Head of caudate nucleus (tissue), 42 donors: ENCODE measurements at places on chromosomes 3 and 15.
A peak's percentile ranks its signal among the peaks of the same experiment; 100 is the strongest.

GRCh38 chr3:3646934-3647333 is 152.3 kb upstream of the LRRN1 start:
- no peak for DNase-seq

DNA sequence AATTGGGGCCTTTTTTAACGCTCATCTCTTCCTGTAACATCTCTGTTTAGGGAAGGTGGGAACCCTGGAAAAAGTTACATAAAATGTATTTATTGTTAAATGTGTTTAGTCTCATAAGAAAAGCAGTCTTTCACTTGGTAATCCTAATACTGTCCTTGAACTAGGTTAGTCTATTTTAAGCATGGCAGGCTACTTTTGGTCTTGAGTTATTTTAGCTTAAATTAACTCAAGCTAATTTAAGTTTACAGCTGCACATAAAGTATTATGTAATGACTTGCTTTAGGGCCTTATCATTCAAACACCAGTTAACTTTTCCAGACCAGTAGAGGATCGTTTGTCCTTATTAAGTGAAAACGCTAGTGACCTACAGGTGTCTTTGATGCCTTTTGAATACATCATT is 63.2 kb downstream of the DCUN1D1 start:
- no peak for DNase-seq

DNA sequence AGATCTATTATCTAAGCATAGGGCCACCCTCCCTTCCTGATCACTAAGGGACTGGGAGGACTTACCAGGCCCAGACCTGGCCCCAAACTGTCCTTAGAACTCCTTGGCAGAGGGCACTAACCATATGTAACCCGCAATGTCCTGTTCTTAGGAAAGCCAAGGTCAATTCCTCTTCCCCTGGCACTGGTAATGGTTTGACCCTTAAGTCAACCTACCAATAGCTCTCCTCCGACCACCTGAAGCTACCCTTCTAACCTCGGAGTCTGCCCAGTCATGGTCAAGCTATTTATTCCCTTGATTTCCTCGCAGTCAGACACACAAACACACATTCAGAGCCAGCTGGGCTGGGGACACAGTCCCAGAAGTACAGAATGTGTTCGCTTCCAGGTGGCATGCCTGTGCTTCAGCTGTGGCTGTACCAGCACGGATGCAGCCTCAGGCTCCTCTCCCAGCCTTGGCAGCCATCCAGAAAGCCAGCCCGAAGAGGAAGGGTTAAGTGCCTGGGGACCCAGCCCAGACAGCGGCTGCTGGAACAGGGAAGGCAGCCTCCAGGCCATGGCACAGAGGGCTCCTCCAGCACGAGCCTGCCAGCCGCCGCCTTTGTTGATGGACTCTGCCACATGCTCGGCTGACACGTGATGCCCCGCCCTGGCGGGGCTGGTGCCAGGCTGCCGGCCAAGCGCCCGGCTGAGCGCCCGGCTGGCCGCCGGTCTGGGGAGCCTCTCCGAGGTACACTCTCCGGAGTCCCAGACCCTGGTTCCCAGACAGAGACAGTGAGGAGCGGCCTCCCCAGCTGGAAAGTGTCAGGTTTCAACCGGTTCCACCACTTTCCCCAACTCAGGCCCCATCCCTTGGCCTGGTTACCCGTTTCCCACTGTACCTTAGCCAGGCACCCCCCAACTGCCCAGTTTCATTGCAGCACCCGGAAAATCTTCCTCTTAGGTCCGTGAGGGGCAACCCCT is 5.5 kb downstream of the BMF start:
- peak; percentile 88 for DNase-seq

GRCh38 chr3:129938140-129938930 is 36.2 kb upstream of the TRH start:
- DNase-seq, result no peak

- DNase-seq, result no peak
Measured at GRCh38 chr15:43187544-43188155, 2.4 kb downstream of the CCNDBP1 start.

DNA sequence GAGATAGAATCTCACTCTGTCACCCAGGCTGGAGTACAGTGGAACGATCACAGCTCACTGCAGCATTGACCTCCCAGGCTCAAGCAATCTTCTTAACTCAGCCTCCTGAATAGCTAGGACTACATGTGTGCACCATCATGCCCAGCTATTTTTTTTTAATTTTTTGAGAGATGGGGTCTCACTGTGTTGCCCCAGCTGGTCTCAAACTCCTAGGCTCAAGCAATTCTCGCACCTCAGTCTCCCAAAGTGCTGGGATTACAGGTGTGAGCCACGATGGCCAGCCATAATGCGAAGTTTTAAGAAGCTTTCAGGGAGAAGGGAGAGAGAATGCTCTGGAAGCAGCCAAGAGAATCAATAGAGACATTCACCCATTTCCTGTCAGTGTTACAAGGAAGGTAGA is 42.7 kb downstream of the PRKAR2A start:
- no peak for DNase-seq
